Bronchial smooth muscle cell (primary cell): ENCODE measurements at places on chromosomes 5 and 9. TPM values are rescaled to one million over a fixed set of nuclear protein-coding genes. Genes with fewer than 3 reads are reported as not detected.

Gene FCN1
- total RNA-seq: not detected in 2 replicates

Gene TTF1
- total RNA-seq: 8.2 and 8.6 TPM in 2 replicates

Gene SPAG8
- 1.5 and 1.6 TPM in 2 replicates for total RNA-seq

Gene S1PR3
- 14.2 and 16.7 TPM in 2 replicates for total RNA-seq

Gene COL5A1
- total RNA-seq: 93.8 and 124 TPM in 2 replicates

Gene PCDHA12
- total RNA-seq: under 0.01 TPM in 2 replicates

Gene CATSPER3
- 0.16 and 0.17 TPM in 2 replicates for total RNA-seq

Gene TLX3
- not detected in 2 replicates for total RNA-seq

Gene OLFM1
- 1.1 and 4.5 TPM in 2 replicates for total RNA-seq

Gene PCDHB16
- 0.16 and 2.1 TPM in 2 replicates for total RNA-seq

Gene PRKAA1
- total RNA-seq: 112 and 145 TPM in 2 replicates

Gene SLC36A1
- total RNA-seq: 3.6 and 6.5 TPM in 2 replicates

Gene CD14
- 0.32 TPM in 1 of 2 replicates, not detected in the other for total RNA-seq

Gene CLK4
- 30.6 and 34.3 TPM in 2 replicates for total RNA-seq

Gene DBH
- total RNA-seq: not detected in 2 replicates

Gene IFNA21
- not detected in 2 replicates for total RNA-seq

Gene PIGO
- total RNA-seq: 6.9 and 9.0 TPM in 2 replicates

Gene NUTM2F
- not detected in 2 replicates for total RNA-seq

Gene LIFR
- 17.2 and 19.5 TPM in 2 replicates for total RNA-seq
